Endothelial cell of umbilical vein (primary cell): ENCODE measurements at places on chromosomes 13 and 19. TPM values are rescaled to one million over a fixed set of nuclear protein-coding genes. Genes with fewer than 3 reads are reported as not detected.

- H3K4me3 ChIP-seq, result peak overlapping the region; percentile 11
- DNase-seq, result peak; percentile 96
- no peaks in the 10 kb centered on the region for H3K36me3 ChIP-seq
- H3K27ac ChIP-seq, result peak overlapping the region; percentile 97
- no peaks in the 10 kb centered on the region for H3K27me3 ChIP-seq
Measured at GRCh38 chr13:21079761-21080592, 18.6 kb upstream of the LATS2 start.

- no peaks in the 10 kb centered on the region for H3K36me3 ChIP-seq
- no peak overlapping the region for H3K27ac ChIP-seq
- no peak overlapping the region for H3K4me3 ChIP-seq
- H3K27me3 ChIP-seq, result no peaks in the 10 kb centered on the region
Measured at GRCh38 chr13:40101708-40102359, 446.4 kb downstream of the COG6 start.

DNA sequence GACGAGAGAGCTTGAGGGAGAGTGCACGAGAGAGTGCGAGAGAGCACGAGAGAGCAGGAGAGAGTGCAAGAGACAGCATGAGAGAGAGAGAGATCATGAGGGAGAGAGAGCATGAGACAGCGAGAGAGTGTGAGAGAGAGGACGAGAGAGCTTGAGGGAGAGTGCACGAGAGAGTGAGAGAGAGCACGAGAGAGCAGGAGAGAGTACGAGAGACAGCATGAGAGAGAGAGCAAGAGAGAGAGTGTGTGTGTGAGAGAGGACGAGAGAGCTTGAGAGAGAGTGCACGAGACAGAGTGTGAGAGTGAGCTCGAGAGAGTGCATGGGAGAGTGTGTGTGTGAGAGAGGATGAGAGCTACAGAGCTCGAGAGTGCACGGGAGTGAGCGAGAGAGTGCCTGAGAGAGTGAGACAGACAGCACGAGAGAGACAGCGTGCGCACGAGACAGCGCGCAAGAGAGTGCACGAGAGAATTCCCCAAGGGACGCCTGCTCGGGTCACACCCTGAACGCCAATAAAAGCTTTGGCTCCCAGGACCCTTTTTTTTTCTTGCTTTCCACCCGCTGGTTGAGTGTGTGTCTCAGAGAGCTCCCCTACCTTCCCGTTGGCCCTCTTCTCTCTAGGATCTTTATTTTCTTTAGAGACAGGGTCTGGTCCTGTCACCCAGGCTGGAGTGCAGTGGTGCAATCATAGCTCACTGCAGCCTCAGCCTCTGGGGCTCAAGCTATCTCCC lies 3.7 kb downstream of the CD70 start:
- H3K36me3 ChIP-seq, result no peaks in the 10 kb centered on the region
- H3K4me3 ChIP-seq, result no peak overlapping the region
- H3K4me1 ChIP-seq, result no peaks in the 10 kb centered on the region
- H3K27me3 ChIP-seq, result peaks cover 51% of the 10 kb centered on the region
- no peak for DNase-seq

GRCh38 chr19:2970201-2970835 lies 7.0 kb upstream of the TLE6 start:
- H3K4me1 ChIP-seq, result peaks cover 27% of the 10 kb centered on the region
- DNase-seq, result no peak
- H3K27me3 ChIP-seq, result no peaks in the 10 kb centered on the region
- no peak overlapping the region for H3K4me3 ChIP-seq
- H3K36me3 ChIP-seq, result no peaks in the 10 kb centered on the region

DNA sequence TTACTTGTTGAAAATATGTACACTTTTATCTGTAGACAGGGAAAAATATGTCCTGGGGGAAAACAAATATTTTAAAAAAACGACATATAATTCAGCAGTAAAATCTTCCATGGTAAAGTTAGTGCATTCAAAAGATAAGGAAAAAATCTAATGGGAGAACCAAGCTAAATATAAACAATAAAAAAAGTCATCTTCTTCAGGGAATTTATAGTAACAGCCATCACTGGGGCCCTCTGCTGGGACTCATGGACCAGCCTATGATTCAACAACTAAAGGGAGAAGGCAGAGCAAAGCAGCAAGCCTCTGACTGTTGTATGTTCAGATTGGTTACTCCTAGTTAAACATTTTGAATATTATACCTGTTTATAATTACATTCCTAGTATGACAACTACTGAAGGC lies 93.0 kb downstream of the ITGBL1 start:
- no peaks in the 10 kb centered on the region for H3K4me1 ChIP-seq
- H3K27me3 ChIP-seq, result no peaks in the 10 kb centered on the region
- H3K27ac ChIP-seq, result no peak overlapping the region
- no peak for DNase-seq

- H3K4me1 ChIP-seq, result peaks cover 3% of the 10 kb centered on the region
- no peaks in the 10 kb centered on the region for H3K27me3 ChIP-seq
- H3K36me3 ChIP-seq, result no peaks in the 10 kb centered on the region
- H3K4me3 ChIP-seq, result no peak overlapping the region
- no peak for DNase-seq
Measured at GRCh38 chr19:16361254-16361653, 36.6 kb downstream of the KLF2 start.

- no peak overlapping the region for H3K27ac ChIP-seq
- no peak for DNase-seq
- H3K4me3 ChIP-seq, result no peak overlapping the region
Measured at GRCh38 chr13:29859971-29860370, 9.6 kb upstream of the UBL3 start.

- peaks cover 28% of the 10 kb centered on the region for H3K4me1 ChIP-seq
- H3K27me3 ChIP-seq, result no peaks in the 10 kb centered on the region
- no peak for DNase-seq
Measured at GRCh38 chr19:42272989-42273406, 3.9 kb downstream of the CIC start.

- no peak overlapping the region for H3K4me3 ChIP-seq
- H3K36me3 ChIP-seq, result no peaks in the 10 kb centered on the region
- H3K27ac ChIP-seq, result no peak overlapping the region
- DNase-seq, result peak; percentile 11
- H3K4me1 ChIP-seq, result no peaks in the 10 kb centered on the region
Measured at GRCh38 chr19:13012690-13013608, 17.7 kb downstream of the NFIX start.

DNA sequence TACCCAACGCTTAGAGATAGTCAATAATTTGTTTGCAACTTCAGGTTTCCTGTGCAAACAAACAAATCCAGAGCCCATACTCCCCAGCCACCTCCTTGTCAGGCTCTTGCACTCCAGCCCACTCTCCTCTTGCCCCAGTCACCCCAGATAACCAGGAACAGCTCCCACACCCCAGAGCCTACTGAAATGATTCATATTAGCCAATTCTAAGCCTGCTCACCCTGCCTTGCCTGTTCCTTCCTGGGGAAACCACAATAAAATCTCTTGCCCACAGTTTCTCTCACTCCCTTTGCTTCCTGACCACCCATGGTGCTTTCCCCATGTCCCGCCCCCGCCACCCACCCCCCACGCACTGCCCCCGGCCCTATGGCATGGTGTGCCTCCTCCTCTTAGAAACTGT lies 3.8 kb upstream of the ACTL9 start:
- H3K4me1 ChIP-seq, result no peaks in the 10 kb centered on the region
- H3K27ac ChIP-seq, result no peak overlapping the region
- no peak for DNase-seq
- H3K36me3 ChIP-seq, result no peaks in the 10 kb centered on the region
- H3K27me3 ChIP-seq, result no peaks in the 10 kb centered on the region

GRCh38 chr19:54207676-54207982 lies 7.0 kb downstream of the RPS9 start:
- H3K27ac ChIP-seq, result no peak overlapping the region
- H3K36me3 ChIP-seq, result peaks cover 33% of the 10 kb centered on the region
- DNase-seq, result no peak
- no peak overlapping the region for H3K4me3 ChIP-seq

DNA sequence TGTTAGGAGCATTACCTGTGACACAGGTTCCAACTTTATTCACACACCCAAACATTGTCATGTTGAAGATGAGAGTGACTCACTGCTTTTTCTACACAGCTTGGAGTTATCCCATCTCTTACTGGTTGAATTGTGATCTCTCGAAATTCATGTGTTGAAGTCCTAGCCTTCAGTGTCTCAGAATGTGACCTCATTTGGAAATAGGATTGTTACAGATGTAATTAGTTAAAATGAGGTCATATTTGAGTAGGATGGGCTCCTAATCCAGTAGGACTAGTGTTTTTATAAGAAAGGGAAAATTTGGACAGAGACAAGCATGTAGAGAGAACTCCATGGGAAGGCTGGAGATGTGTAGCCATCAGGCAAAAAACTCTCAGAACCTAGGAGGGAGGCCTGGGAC lies 142.5 kb downstream of the POSTN start:
- no peak overlapping the region for H3K27ac ChIP-seq
- H3K4me1 ChIP-seq, result no peaks in the 10 kb centered on the region
- H3K4me3 ChIP-seq, result no peak overlapping the region
- H3K27me3 ChIP-seq, result no peaks in the 10 kb centered on the region

The TTC9B gene
- total RNA-seq, result not detected in 2 replicates

The CCDC169 gene
- 2.5 and 5.3 TPM in 2 replicates for total RNA-seq

The DOCK9 gene
- total RNA-seq, result 323 and 334 TPM in 2 replicates

The NLRP4 gene
- total RNA-seq, result not detected in 2 replicates

The TEKTIP1 gene
- 0.53 and 0.73 TPM in 2 replicates for total RNA-seq
